ENCODE measurements at places on chromosomes 3 and 15. TPM values are rescaled to one million over a fixed set of nuclear protein-coding genes. Genes with fewer than 3 reads are reported as not detected.

- no peak for DNase-seq
Observed at GRCh38 chr3:94927175-94927574, 864.3 kb downstream of the NSUN3 start.

DNA sequence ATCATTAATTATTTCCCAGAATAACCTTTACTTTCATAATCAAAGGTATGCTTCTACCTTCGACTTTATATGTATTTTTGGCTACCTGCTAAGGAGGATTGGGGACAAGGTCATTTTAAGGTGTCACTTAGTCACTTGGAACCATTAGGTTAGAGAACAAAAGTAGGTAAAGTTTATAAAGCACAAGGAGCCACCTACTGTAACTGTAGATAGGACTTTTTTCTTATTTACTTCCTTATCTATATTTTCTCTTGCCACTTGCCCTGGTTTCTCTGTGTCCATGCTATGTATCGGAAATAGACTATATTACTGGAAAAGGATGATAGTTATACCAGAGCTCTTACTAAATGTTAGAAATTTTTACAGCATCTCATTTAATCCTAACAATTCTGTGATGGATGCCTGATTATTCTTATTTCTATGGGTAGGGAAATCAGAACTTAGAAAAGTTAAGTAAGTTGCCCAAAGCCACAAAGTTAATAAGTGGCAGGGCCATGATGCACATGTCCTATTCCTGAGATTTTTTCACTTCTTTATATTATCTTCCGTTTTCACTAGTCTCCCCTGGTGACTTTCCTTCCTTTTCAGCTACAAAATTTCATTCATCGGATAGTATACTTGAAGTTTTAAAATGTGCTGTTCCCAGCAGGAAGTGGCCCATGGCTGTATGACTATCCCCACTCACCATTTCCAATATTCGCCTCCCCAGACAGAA is 132.5 kb downstream of the CMSS1 start:
- DNase-seq = no peak

GRCh38 chr15:91780387-91780786 is 73.1 kb upstream of the SLCO3A1 start:
- DNase-seq = no peak

- no peak for DNase-seq
Observed at GRCh38 chr3:105821433-105821832, 47.4 kb downstream of the CBLB start.

- no peak for DNase-seq
Observed at GRCh38 chr3:105580296-105580965, 213.7 kb downstream of the ALCAM start.

CADPS gene
- 21.6 TPM for total RNA-seq

DNA sequence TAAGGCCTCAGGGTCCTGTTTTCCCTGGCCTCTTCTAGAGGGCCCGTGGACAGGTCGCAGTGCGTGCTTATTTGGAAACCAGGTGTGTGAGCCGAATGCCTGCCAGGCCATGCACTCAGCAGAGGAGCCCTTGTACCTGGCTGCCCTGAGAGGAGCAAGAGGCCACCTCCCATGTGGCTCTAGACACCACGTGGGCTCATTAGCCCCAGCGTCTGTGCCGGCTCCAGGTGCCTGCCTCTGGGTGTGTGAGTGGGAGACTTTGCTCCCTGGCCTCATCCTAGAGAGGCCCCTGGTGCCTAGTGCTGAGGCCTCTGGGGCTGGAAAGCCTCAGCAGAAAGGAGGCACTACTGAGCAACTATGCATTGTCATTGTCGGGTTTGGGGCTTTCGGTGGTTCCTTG is 50.4 kb downstream of the KLF13 start:
- no peak for DNase-seq

DNA sequence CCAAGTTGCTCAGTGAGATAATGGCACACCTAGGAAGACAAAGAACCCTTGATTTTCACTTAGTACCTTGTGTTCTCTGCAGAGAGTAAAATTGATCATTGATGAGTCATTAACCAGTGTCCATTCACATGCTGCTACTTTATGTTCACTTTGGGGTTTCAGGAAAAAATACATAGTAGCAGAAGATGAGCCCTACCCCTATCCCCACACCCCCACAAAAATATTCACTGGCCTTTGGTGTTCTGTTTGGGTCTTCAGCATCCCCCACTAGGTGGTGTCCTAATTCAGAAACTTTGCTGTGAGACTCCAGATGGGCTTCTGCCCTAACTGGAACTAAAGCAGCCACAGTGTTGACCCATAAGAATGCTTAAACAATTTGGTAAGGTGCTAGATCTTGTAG is 178.8 kb downstream of the KLHL25 start:
- DNase-seq = peak; percentile 55

DNA sequence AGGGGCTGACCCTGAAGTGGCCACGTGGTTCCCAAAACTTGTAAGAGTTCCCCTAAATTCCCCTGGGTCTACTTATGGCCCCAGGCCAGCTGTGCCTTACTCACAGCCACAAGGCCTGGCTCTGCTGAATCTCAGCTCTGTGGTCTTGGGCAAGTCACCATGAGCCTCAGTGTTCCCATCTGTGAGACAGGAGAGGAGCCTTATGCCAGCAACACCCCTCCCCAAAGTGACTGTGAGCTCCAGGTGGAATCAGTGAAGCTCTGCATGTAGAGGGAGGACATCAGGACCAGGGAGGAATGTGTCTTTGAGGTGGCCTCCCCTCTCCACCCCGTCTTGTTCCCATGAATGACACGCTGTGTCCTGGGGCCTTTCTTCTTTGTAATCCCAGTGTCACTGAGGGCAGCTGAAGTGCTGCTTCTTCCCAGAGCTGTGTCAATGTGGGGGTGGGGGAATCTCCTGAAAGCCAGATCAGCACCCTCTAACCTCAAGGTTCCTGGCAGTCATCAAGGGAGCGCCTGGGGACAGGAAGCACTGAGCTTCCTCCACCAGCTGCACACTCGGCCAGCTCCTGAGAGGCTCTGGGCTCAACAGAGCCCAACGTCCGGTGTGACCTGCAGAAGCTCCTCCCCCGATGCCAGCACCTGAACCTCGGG is 258.9 kb downstream of the UACA start:
- peak; percentile 75 for DNase-seq

DNA sequence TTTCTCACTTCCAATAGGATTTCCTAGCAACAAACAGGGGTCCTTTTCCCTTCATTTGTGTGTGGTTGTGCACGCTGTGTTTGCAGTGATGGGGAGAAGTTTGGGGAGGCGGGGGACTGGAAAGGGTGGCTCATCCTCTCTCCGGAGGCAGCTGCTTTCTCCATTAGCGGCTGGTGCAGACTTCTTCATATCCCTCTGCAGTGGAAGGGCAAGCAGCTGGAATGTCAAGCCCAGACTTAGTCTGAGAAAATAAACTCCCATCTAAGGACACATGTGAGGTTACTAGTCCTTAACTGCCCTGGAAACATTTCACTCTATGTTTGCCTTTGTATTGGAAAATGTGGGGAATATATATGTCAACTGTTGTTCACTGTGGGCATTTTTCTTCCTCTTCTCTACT is 467.0 kb upstream of the RASGRP1 start:
- DNase-seq = no peak

ACP3 gene
- total RNA-seq = 5.8 TPM

GOLGA8G gene
- total RNA-seq = 42.7 TPM

DNA sequence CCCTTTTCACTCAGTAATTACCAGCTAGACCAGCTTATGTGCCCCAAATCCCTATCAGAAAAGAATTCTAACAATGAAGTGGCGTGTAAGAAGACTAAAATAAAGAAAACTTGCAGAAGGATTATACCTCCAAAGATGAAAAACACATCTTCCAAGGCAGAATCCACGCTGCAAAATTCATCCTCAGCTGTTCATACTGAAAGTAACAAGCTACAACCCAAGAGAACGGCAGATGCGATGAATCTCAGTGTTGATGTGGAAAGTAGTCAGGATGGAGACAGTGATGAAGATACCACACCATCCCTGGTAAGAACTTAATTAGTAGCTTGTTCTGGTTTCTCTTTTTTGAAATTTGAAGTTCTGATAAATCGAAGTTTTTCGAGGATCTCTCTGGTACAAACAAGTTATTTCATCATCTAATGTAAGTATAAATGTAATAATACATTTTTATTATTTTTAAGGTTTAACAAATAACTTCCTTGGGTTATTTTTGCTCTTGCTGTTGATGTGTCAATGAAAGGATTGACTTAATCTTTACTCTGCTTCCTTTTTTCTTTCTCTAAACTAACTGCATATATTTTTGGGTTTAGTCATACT is 1.4 kb downstream of the WDR76 start:
- no peak for DNase-seq
